Stomach (tissue), 19 donors: ENCODE measurements at places on chromosomes 2 and 18. TPM values are rescaled to one million over a fixed set of nuclear protein-coding genes. Genes with fewer than 3 reads are reported as not detected.

- no peak for DNase-seq
- no peaks in the 10 kb centered on the region for H3K27me3 ChIP-seq
- no peak overlapping the region for H3K27ac ChIP-seq
- H3K36me3 ChIP-seq, result no peaks in the 10 kb centered on the region
- no peak overlapping the region for H3K4me3 ChIP-seq
These were observed 65.2 kb downstream of the BCL11A start for GRCh38 chr2:60488291-60488690.

GRCh38 chr18:4734903-4735302 is 279.8 kb upstream of the DLGAP1 start:
- no peaks in the 10 kb centered on the region for H3K36me3 ChIP-seq
- no peak overlapping the region for H3K4me3 ChIP-seq
- no peaks in the 10 kb centered on the region for H3K27me3 ChIP-seq
- no peak overlapping the region for H3K27ac ChIP-seq
- no peaks in the 10 kb centered on the region for H3K4me1 ChIP-seq

- H3K27ac ChIP-seq, result no peak overlapping the region
- no peaks in the 10 kb centered on the region for H3K27me3 ChIP-seq
- H3K4me3 ChIP-seq, result no peak overlapping the region
- H3K36me3 ChIP-seq, result peaks cover 94% of the 10 kb centered on the region
These were observed 19.8 kb downstream of the THOC1 start for GRCh38 chr18:248053-248452.

GRCh38 chr2:73640511-73640911 is 1.7 kb downstream of the NAT8 start:
- H3K27ac ChIP-seq, result no peak overlapping the region
- peaks cover 4% of the 10 kb centered on the region for H3K27me3 ChIP-seq
- H3K4me3 ChIP-seq, result no peak overlapping the region
- no peaks in the 10 kb centered on the region for H3K4me1 ChIP-seq
- no peaks in the 10 kb centered on the region for H3K36me3 ChIP-seq

DNA sequence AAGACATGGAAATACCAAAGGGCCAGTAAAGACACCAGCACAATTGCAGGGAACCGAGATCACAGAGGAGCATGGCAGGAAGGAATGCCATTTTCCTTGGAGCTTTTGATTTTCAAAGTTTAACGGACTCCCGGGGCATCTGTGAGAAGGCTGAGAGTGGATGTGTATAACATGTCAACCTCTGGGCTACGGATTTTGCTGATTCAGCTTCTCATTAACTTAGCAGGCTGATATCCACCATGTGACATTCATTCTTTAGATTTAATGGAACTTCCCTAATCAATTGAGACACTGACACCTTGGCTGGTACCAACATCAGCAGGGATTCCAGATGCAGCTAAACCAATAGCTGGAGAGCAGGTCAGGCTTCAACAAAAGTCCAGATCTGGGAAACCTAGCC is 496.6 kb upstream of the SPHKAP start:
- no peak overlapping the region for H3K4me3 ChIP-seq
- H3K27ac ChIP-seq, result no peak overlapping the region
- no peaks in the 10 kb centered on the region for H3K27me3 ChIP-seq
- H3K4me1 ChIP-seq, result no peaks in the 10 kb centered on the region

GRCh38 chr18:6088432-6088831 is 193.1 kb upstream of the TMEM200C start:
- H3K27me3 ChIP-seq, result no peaks in the 10 kb centered on the region
- H3K4me1 ChIP-seq, result no peaks in the 10 kb centered on the region
- no peak overlapping the region for H3K4me3 ChIP-seq
- no peak for DNase-seq
- H3K36me3 ChIP-seq, result peaks cover 10% of the 10 kb centered on the region
- H3K27ac ChIP-seq, result no peak overlapping the region

- H3K4me3 ChIP-seq, result no peak overlapping the region
- no peak for DNase-seq
- H3K4me1 ChIP-seq, result no peaks in the 10 kb centered on the region
- H3K27me3 ChIP-seq, result no peaks in the 10 kb centered on the region
- H3K27ac ChIP-seq, result no peak overlapping the region
These were observed 94.3 kb upstream of the SMIM21 start for GRCh38 chr18:75521816-75522215.

DNA sequence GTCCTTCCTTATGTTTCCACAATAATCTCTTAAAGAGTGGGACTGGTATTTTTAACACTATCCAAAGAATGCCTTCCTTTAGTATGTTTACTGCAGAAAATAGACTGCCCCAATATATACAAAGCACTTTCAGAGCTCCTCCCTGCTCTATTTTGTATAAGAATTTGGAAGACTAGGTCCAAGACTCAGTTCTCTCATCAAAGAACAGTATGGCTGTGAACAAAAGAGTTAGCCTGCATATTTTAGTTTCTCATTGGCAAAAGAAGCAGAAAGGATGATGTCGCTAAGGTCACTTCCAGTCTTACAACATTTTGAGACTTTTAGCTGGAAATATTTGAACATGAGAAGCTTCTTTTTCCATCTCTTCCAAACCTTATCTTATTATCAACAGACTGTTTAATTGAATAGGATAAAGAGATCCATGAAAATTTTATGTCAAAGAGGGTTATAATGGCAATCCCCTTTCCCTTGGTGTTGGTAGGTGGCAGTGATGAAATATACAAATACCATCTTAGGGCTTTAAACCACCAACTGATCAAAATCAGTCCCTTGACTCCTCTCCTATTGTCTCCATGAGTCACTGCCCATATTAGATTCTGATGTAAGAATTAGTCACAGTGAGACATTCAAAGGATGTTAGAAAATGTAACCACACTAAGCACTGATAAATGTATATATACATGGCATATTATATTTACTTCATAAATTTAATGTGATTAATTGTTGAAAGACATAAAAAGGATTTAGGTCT is 266.9 kb upstream of the DSEL start:
- no peaks in the 10 kb centered on the region for H3K27me3 ChIP-seq
- DNase-seq, result no peak
- no peaks in the 10 kb centered on the region for H3K36me3 ChIP-seq
- H3K27ac ChIP-seq, result no peak overlapping the region
- no peak overlapping the region for H3K4me3 ChIP-seq

DNA sequence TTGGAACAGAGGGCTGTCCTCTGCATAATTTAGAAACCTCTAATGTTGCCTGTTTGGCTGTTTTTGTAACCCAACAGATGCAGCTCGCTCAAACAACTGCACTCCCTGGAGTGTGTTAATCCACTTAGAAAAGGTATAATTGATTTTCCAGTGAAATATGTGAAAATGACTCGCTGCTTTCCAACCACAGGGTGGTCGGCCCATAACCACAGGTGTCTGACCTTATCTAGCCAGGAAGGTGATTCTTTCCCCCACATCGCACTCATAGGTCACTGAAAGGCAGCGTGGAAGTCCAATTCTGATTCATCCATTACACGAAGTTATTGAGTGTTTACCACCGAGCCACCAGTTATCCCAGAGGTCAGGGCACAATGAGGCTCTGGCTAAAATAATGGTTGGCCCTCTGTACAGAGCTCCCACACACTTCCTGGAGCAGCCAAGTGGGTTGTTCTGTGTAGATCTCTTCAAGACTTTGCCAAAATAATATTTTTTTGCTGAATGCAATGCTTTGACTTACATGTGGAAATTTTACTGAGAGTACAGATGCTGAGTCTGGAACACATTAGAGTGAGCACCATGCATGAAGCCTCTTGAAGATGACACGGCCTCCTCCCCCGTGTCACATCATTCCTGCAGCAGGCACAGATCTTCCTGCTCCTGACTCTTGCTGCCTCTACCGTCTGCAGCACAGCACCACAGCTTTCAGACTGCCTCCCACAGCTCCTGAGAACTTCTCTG is 396.2 kb downstream of the ZNF516 start:
- no peak overlapping the region for H3K4me3 ChIP-seq
- no peak for DNase-seq
- no peaks in the 10 kb centered on the region for H3K4me1 ChIP-seq
- H3K27me3 ChIP-seq, result no peaks in the 10 kb centered on the region

DNA sequence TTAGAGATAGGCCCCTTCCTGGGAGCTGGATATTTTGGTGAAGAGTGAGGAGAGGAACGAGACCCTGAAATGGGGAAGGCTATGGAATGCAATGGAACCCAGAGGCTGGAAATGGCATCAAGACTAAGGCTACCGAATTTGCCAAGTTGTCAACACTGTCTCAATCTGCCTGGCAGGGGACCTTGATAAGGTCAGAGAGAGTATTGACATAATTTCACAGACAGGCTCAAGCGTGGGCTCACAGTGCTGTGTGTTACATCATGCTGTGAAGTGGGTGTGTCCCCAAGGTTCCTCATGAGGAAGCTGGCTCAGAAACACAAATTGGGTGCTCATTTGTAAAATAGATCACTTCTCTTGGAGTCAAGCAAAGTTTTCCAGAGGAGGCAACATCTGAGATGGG is 51.8 kb upstream of the CYRIA start:
- no peaks in the 10 kb centered on the region for H3K36me3 ChIP-seq
- peaks cover 6% of the 10 kb centered on the region for H3K4me1 ChIP-seq
- no peaks in the 10 kb centered on the region for H3K27me3 ChIP-seq
- H3K4me3 ChIP-seq, result no peak overlapping the region
- H3K27ac ChIP-seq, result no peak overlapping the region

DSG1 gene
- 1.8 TPM for total RNA-seq

EMX1 gene
- not detected for total RNA-seq

MBD1 gene
- total RNA-seq, result 96.9 TPM

CYTIP gene
- 17.4 TPM for total RNA-seq

KCNF1 gene
- not detected for total RNA-seq
